ENCODE measurements at places on chromosomes 6 and 20.

- no peak for DNase-seq
Measured at GRCh38 chr6:150346346-150346745, 22.5 kb upstream of the IYD start.

DNA sequence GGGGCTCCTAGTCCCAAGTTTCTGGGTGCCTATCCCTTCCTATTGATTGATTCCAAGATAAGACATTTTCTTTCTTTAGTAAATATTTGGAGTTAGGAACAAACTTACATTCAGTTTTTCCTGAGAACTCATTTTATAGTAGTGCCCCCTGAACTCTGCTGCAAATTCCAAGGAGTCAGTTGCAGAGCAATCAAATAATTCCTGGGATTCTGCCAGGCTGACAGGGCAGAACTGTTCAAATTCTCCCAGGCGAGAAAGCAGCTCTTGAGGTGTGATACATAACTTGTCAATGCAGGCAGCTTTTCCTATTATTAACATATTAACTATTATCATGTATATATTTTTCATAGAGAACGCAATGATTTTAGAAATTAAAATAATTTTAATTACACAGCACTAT is 15.9 kb upstream of the ZBTB24 start:
- no peak for DNase-seq

GRCh38 chr6:33861722-33862121 is 57.9 kb upstream of the MLN start:
- no peak for DNase-seq

GRCh38 chr6:136173519-136174507 is 76.3 kb downstream of the MTFR2 start:
- no peak for DNase-seq

- DNase-seq = no peak
Measured at GRCh38 chr20:50376179-50376887, 133.8 kb upstream of the PTPN1 start.

- no peak for DNase-seq
Measured at GRCh38 chr6:119348748-119349360, 707 bp downstream of the MAN1A1 start.

GRCh38 chr6:52271852-52272460 is 12.6 kb downstream of the MCM3 start:
- DNase-seq = no peak

DNA sequence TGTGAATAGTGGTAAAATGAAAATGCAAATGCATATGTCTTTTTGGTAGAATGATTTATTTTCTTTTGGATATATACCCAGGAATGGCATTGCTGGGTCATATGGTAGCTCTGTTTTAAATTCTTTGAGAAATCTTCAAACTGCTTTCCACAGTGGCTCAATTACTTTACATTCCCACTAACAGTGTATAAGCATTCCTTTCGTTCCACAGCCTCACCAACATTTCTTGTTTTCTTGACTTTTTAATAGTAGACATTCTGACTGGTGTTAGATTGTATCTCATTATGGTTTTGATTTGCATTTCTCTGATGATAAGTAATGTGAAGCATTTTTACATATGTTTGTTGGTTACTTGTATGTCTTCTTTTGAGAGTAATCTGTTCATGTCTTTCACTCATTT is 144.0 kb downstream of the SIM1 start:
- DNase-seq = no peak

DNA sequence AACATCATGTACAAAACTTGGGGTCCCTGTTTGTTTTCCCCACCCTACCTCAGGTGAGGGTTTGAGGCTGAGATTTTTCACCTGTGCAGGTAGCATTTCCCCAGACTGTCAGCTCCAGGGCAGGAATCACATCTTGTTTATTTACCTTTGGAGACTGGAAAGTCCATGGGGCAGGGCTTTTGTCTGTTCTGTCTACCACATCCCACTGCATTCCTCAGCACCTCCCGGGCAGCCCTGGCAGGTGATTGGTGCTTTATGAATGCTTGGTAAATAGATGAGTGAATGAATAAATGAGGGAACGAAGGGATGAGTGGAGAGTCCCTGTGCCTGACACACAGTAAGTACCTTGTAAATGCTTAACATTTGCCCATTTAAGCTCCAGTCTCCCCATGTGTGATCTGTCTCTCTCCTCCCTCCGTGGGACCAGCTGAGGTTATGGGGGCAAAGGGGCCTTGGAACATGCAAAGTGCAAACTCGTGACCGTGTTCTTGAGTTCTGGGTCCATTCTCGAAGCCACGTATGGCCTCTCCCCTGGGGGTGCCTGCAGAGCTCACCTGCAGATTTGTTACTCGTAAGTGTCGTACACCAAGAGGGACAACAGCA is 69.7 kb upstream of the PMEPA1 start:
- DNase-seq = no peak

DNA sequence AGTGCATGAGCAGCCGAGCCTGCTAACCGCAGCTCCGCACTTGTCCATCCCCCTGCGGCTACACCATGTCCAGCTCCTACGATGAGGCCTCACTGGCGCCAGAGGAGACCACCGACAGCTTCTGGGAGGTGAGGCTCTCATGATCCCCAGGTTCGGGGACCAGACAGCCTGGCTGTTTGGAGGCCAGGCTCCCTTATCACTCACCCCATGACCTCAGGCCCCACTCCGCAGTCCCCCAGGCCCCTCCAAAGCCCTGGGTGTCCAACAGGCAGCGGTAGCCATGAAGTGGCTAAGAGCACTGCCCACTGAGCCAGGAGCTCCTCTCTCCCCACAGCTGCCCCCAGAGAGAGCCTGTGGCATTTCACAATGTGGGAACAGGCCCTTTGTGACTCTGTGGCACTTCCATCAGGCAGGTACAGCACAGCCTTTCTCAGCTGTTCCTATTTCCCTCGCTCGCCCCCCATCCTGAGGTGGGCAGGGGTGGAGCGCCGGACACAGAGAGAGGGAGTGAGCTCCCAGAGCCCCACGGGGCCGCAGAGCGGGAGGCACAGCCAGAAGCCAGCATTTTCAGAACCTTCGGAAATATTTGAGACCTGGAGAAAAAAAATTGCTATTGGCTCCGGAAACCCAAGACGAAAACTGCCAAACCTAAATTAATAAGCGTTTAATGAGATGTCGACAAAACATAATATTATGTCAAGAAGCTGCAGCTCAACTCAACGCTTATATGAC is 29.7 kb downstream of the SPDEF start:
- DNase-seq = no peak

DNA sequence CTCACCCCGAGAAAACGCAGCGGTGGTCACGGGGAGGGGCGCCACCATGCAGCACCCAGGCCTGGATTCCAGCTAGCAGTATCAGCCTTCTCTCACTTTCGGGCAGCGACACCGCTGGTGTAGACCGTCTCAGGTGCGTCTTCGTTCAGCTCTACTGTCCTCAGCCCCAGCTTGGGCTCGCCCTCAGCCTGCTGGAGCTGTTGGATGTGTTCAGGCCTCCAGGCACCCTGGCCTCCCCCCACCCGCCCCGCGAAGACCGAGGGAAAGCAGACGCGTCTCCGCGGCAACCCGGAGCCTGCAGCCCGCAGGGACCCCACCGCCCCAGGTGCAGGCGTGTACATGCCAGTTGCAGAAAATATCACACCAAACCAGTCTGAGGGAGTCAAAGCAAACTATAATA is 60.8 kb upstream of the CARMIL1 start:
- no peak for DNase-seq

GRCh38 chr20:26295006-26295405 is 598.4 kb upstream of the ZNF337 start:
- no peak for DNase-seq

GRCh38 chr20:33970229-33970628 is 23.5 kb upstream of the RALY start:
- no peak for DNase-seq

DNA sequence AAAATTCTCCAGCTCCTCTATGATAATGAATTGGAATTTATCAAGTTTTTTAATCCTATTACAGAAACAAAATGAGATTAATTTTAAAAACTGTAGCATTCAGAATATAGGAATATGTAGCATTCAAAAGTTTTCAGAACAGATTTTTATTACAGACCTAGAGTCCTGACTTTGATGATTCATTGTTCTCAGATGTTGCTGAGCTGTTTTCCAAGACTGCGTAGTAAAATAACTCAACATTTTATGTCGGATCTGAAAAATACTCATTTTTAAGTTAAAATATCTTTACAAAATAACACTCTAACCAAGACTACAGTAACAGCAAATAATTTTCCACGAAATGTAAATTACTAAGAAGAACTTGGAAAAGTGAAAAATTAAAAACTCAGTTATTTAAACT is 67.1 kb downstream of the SYCP2 start:
- no peak for DNase-seq

DNA sequence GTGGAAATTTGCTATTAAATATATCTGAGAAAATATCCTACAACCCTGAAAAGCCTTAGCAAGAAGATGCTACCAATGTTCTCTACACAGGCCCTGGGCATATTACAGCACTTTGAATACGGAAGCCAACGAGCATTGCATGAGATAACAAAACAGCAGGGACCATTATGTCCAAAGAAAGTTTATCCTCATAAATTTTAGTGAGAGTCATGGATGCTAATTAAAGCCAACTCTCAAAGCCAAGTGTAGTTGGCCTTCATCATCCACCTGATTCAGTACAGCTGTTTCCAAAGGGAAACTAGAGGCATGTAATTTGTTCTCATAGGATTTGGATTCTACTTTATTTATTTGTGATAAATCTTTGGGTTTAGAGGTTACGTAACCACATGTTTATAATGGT is 564.8 kb downstream of the RFPL4B start:
- no peak for DNase-seq

DNA sequence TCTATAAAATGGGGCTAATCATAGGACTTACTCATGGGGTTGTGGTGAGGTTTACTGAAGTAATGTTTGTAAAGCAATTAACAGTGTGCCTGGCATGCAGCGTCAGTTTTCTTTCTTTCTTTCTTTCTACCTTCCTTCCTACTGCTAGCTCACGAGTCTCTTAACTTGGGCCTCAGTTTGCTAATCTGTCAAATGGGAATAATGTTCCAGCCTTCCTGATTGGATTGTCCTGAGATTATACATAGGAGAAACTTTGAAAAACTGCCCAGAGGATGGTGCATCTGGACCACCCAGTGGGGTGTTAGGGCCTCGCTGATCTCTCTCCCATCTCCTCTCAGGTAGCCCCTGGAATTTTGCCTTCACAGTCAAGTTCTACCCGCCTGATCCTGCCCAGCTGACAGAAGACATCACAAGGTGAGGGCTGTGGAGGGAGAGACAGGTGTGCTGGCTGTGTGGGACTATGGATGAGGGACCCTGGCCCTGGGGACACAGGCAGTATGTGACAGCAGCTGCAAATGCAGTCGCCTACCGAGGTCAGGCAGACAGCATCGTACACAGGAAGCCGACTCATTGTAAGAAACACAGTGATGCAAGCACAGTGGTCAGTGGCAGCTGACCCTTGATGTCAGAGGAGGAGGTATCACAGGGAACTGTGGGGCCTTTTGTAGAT is 27.5 kb downstream of the EPB41L1 start:
- DNase-seq = no peak

DNA sequence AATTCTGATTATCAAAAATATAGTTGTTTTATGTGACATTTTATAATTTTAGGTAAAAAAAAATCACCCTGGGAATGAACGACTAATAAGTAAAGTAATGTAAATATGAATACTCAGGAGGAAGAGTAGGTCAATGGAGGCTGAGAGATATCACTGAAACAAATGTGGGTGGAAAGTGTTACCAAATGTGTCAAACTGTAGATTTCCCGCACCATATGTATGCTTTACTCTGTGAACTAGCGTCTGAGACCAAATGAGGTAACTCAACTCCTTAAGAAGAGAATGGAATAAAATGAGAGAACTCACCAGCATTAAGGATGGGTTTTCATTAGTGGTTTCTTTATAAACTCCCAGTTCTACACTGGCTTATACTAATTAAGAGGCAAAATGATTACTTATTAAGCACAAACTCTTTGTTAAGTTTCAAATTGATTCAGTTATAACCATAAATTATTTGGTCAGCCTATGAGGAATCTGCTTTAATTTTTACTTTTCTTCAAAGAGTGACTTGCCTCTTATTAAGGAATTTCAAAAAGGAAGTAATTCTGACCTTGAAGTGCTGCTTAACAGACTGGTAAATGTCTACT is 784.7 kb upstream of the GJE1 start:
- no peak for DNase-seq

GRCh38 chr6:122059918-122060317 is 339.5 kb upstream of the HSF2 start:
- DNase-seq = no peak

GRCh38 chr6:13528777-13529343 is 41.5 kb upstream of the GFOD1 start:
- DNase-seq = no peak

DNA sequence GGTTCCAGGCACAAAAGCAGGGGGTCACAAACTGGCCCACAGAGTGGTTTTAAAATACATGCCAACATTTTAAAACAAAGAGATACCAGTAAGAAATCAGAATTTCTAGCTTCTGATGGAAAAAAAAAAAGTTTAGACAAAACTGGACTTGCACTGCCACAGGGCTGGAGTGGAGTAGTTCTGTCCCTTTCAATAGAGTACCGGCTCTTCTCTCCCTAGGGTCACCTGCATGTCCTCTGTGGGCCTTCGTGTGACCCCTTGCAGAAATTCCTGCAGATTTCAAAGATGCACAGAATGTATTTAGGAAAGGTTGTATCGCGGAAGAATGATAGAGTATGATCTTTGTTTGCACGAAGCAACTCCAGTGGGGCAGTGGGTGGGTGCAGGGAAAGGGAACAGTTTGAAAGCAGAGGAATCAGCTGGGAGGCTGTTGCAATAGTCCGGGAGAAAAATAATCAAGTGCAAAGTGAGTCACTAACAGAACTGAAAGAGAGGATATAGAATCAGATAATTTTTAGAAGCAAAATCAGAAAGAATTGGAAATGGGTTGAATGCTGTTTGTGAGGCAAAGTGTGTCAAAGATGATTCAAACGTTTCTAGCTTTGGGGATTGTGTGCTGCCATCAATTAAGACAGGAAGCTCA is 97.3 kb upstream of the STXBP5 start:
- no peak for DNase-seq

DNA sequence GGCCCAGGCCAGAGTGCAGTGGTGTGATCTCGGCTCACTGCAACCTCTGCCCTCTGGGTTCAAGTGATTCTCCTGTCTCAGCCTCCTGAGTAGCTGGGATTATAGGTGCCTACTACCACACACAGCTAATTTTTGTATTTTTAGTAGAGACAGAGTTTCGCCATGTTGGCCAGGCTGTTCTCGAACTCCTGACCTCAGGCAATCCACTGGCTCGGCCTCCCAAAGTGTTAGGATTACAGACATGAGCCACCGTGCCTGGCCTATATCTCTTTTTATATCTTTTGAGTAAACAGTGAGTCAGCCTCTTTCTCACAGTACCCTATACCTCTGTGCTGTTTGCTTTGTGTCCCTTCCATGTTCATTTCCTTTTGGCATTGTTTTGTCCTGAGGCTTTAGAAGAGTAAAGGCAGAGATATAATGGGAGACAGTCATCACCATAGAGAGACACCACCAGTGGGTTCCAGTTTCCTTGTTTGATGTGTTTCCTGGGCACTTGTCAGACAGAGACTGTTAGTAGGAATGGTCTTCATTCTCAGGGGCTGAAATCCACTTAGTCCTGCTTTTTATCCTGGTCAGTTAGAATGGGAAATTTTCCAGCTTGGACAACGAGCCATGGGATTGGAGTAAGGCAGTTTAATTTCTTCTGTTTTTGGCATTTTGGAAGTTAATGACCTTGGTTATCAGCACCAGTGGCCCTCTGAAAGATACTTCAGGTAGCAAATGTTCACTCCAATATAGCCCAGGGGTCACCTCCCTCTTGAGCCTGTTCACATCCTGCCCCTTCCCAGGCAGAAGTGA is 32.2 kb upstream of the ASXL1 start:
- DNase-seq = no peak

- DNase-seq = no peak
Measured at GRCh38 chr20:25139029-25139705, 56.3 kb upstream of the ENTPD6 start.

- no peak for DNase-seq
Measured at GRCh38 chr6:112038268-112038667, 15.6 kb upstream of the CCN6 start.

All from fibroblast of skin of left biceps (primary cell).